Thoracic aorta (tissue), 2 donors: ENCODE measurements at places on chromosomes 7 and 10.

- no peak for DNase-seq
Measured at GRCh38 chr10:96683710-96684109, 36.6 kb downstream of the PIK3AP1 start.

DNA sequence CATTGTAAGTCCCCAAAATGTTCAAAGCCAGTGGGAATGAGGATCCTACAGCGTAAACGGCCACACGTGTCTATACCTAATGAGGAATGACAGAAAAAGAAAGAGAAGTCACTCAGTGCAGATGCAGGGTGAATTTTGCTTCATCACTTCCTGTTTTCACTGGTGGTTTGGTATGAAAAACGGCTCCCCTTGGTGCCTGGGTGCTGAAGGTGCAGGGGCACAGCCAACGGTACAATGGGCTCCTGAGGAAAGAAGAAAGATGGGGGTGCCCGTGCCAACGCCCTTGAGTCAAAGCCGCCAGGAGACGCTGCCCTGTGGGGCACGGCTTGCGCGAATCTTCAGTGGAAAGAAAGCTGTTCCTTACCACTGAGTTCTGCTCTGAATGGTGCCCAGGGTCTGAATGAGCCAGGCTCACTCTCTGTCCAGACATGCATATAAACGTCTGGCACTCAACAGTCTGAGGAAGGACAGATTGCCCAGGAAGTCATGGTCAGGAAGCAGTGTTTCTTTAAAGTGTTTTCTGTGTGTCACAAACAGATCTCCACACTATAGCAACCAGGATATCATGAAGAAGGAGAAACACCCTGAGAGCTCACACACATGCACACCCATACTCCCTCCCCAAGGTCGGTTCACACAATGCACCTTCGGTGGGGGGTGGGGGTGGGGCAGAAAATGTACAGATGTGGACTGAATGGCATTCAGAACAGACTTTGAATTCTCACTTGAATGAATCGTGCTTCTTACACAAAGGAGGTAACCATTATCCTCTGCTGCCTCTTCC is 105.8 kb downstream of the ELMO1 start:
- no peak for DNase-seq

DNA sequence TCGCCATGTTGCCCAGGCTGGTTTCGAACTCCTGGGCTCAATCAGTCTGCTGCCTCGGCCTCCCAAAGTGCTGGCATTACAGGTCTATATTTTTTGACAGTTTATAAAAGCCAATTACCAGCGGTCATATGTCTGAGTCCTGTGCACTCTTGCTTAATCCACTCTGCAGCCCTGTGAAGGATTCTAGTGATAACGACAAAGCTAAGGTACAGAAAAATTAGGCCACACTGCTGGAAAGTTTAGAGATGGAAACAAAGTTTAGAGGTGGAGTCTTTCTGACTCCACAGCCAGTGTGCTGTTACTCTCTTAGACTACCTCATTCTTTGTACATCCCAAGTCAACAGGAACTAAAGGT is 707 bp downstream of the PTER start:
- no peak for DNase-seq

DNA sequence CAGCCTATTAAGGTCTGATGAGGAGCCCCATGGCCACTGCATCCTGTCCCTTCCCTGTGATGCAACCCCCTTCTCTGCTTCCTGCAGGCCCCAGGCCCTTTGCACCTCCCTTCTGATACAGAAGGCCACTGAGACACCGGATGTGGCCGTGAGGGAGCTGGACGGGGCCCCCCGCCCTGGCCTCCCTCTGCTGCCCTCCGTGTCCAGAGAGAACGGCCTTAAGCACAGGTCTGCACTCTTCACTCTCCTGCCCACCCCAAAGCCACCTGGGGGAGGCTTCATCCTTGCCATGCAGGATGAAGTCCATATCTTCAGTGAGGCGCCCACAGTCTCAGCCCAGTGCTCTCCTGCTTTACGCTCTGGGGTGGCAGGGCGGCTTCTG is 86.9 kb upstream of the GNA12 start:
- DNase-seq = no peak

GRCh38 chr7:72321081-72321480 is 91.1 kb downstream of the CALN1 start:
- DNase-seq = no peak

DNA sequence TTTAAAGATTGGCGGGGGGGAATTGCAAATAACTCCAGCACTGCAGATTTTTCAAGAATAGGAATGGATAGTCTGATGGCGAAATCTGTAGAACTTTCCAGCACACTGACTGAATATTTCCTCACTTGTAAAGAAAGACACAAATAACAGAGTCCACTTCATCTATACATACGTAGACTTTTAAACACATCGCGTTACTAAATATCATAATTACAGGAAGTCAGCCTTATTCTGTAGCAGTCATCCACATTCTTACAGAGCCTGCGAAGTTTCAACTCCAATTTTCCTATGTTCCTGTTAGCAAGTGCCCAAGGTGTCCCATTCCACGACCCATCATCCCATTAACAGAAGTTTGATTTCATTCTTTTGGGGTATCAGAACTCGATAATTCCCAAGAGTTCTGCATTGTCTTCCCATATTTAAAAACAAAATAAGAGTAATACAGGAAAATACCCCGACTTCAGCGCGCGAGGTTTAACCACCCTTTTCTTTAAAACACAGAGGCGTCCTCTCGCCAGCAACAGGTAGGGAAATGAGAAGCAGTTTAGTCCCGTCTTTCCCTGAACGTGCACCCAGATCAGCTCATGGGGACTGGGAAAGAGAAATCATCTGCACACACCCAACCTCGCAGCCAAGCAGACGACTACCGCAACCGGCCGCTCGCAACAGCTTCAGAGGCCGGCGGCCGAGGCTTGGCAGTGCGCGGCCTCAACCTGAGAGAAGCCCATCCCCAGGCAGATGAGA is 880 bp downstream of the HERC4 start:
- DNase-seq = no peak

DNA sequence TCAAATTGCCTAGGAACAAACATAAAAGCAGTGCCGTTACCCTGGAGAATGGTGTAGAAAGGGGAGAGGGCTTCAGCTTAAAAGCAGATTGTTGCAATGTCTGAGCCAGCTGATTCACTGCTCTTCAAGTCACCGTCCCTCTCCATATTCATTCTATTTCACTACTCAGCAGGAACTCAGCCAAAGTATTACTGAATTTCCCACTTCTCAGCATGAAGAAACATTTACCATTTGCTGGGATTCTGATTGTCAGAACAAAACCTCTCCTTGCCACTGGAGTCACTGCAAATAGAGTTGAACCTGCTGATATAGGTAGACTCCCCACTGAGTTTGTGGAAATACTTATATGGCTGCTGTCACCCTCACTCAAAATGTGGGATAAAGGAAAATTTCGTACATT is 71.7 kb downstream of the PPP1R17 start:
- DNase-seq = no peak

DNA sequence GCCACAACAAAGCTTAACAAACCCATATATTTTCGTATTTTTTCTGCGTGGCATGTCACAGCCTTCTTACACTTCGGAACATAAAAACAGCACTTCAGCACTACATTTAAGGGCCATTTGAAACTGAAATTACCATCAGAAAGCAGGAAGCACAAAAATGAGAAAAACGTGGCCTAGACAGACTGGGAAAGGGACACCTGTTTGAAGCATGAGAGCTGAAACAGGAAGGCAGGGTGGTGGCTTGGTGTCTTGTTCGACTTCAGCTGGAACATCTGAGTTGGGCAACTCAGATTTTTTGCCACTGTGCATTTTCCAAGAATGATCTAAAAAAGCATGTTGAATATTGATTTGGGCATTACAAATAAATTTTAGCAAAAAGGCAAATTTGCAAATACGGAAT is 243.2 kb downstream of the ELMO1 start:
- no peak for DNase-seq

DNA sequence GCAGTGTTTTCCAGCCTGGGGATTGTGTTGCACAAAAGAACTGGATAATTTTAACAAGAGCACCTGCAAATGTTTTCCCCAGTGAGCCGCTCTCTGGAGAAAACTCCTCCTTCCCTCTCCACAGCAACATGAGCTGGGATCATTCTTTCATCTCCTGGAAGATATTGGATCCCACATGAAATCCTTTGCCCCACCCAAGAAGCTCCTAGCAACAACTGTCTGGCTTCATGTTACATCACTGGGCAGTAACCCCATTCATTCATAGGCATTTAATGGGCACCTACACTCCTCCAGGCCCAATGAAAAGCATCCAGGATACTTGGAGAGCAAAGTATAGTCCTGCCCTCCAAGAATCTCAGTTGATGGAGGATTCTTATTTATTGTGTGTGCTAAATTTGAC is 27.2 kb downstream of the LSM5 start:
- no peak for DNase-seq

- DNase-seq = no peak
Measured at GRCh38 chr10:127737563-127738511, 852 bp downstream of the FOXI2 start.

- no peak for DNase-seq
Measured at GRCh38 chr7:13577566-13578145, 411.8 kb downstream of the ETV1 start.

GRCh38 chr10:84194424-84195043 is at the start of gene CDHR1:
Gene CDHR1, plus strand, starts transcription at chr10:84194537. Its CDS starts 224 bp downstream, at chr10:84194761.
- DNase-seq = no peak

GRCh38 chr7:117129521-117129955 is 176.2 kb downstream of the ST7 start:
- DNase-seq = no peak

- no peak for DNase-seq
Measured at GRCh38 chr7:50808282-50808888, 25.7 kb upstream of the GRB10 start.

DNA sequence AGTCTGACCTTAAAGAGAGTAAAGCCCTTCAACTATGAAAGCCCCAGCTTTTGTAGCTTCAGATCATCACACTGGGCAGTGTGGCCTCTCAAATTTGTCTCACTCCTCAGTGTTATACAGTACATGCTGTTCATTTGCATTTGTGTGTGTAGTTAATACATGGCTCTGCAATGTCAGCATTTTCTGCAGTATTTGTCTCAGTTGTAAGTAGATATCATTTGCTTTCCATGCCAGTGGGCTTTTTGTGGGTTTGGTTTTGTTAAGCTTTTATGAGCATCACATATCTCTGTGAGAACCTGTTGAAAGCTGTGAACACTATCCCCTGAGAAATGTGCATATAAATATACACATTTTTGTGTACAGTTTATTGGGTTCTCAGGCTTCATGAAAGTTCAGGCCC is 57.0 kb downstream of the ZNF277 start:
- no peak for DNase-seq

DNA sequence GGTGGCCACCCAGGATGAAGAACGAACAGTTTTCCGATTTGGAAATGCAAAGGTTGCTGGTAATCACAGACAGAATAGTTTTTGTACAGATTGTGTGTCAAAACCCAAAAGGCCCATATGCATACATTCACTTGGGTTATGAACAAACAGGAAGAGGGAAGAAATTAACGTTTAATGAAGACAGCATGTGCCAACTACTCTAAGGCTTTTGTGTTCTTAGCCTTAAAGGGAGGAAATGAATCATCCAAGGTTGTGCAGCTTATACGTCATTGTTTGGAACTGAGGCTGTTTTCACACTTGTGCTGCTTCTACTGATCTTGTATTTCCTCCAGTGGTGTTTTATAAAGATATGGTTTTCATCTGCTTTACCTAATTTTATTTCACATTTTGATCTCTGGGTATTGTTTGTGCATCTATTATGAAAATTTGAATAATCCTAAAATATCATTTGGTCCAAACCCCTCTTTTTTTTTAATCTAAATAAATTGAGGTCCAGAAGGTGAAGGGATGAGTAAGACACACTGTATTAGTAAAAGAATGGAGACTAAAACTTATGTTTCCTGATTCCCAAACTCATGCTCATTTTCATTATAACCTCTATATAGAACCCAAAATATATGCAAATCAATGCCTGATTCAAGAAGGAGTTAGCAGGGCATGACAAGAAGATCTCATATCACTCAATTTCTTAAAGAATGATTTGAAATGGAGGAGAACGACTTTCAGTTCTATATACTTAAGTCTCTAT is 373.1 kb downstream of the THSD7A start:
- no peak for DNase-seq
